ENCODE measurements at places on chromosomes 12 and 14.

GRCh38 chr14:37246427-37246829 is 48.7 kb downstream of the MIPOL1 start:
- peak; percentile 7 for DNase-seq

DNA sequence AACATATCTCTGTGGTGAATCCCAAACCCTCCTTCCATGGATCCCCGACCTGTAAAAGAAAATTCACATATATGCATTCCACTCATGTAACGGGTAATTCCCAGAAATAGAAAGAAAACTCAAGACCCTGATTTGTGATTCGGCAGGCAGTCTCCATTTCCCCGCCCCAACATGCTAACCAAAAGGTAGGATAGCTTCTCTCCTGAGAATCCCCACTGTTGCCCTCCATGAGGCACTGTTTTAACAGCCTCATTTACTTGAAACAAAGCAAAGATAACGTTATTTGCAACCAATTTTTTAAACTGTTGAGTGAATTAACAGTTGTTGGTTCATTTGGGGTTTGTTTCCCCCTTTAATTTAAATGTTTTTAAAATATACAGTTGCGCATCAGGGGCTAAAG is 774 bp upstream of the SLC2A13 start:
- DNase-seq, result no peak

DNA sequence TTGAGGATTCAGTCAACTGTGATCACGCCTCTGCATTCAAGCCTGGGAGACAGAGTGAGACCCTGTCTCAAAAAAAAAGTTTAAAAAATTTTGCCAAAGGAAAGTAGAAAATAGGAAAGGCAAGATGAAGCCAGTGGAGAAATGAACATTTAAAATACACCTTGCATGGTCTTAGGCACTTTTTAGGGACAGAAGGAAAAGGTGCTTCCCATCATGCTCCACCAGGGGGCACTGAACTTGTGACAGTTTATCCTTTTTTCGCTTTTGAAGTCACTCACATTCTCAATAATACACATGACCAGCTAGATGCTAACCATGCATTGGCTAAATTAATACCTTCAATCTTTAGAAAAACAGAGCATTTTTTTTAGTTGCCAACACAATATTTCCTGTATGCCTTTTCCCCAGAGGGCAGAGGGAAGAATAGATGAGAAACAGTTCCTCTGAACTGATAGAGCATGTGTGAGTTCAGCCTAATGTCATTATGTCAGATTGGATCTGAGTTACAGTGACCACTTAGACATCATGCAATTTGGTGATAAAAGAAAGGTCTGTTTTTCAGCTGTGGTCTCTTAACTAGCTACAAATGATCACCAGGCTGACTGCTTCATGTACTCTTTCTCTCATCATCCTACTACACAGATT is 221.8 kb upstream of the SSTR1 start:
- peak; percentile 44 for DNase-seq

- DNase-seq, result no peak
Observed at GRCh38 chr12:11970155-11970520, 100.6 kb upstream of the BCL2L14 start.

DNA sequence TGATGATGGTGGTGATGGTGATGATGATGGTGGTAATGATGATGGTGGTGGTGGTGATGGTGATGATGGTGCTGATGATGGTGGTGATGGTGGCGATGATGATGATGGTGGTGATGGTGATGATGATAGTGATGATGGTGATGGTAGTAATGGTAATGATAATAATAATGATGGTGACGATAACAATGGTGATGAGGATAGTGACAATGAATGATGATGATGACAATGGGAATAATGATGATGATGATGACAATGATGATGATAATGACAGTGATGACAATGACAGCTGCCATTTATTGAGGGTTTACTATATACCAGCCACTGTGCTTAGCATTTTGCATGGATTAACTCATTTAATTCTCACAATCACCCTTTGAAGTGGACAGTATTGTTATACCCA is 94.6 kb downstream of the SRRM4 start:
- no peak for DNase-seq

- no peak for DNase-seq
Observed at GRCh38 chr12:49442915-49443314, 75.7 kb downstream of the SPATS2 start.

- DNase-seq, result no peak
Observed at GRCh38 chr14:105387530-105387922, 10.8 kb upstream of the TEX22 start.

DNA sequence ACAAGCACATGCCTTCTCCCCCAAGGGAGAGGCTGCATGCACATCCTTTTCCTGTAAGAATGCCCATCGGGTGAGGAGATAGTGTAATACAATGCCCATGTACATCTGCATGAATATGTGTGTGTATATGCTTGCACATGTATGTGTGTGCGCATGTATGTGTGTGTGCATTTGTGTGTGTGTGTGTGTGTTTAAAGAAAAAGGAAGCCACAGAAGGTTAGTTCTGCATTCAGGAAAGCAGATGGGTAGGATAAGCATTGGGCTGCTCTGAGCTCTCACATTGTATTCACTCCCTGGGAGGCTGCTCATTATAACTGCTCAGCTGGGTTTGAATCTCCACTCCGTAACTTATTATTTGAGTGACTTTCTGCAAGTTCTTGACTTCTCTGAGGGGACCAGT is 74.3 kb downstream of the GALNT8 start:
- DNase-seq, result no peak

GRCh38 chr12:12925388-12925787 is 26.6 kb downstream of the GPRC5D start:
- no peak for DNase-seq

DNA sequence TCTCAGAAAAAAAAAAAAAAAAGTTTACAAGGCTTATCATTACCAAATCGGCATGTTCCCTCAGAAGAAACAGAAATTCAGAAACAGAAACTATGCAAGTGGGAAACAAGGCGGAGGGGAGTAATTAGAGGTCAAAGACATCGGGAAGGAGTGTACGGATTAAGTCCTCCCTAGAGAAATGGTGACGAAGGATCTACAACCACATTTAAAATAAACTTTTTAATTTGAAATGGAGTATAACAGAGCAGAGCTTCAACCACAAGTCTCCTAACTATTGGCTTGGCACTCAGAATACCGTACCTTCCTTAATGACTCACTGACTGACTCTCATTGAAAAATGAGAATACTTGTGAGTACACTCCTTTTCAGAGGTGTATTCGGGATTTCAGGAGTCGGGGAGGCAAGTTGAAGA is 908 bp downstream of the ENTPD5 start:
- DNase-seq, result peak; percentile 47

DNA sequence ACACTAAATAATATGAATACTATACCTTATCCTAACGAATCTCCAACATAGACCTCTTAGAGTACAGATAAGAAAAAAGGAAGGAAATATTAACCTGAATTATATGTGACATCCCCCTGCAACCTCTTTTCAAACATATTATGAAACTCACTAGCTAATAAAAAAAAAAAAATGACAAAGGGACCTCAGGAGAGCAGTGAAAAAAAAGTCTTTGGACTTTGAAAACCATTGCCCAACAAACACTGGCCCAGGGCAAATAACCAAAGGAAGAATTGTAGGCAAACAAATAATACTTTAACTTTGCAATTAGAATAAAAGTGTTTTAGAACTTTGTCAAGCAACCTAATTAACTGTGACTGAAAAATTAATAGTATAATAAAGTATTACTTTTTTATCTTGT is 7.7 kb downstream of the SOX5 start:
- DNase-seq, result no peak

GRCh38 chr12:60803147-60803546 is 1207.3 kb downstream of the SLC16A7 start:
- no peak for DNase-seq

DNA sequence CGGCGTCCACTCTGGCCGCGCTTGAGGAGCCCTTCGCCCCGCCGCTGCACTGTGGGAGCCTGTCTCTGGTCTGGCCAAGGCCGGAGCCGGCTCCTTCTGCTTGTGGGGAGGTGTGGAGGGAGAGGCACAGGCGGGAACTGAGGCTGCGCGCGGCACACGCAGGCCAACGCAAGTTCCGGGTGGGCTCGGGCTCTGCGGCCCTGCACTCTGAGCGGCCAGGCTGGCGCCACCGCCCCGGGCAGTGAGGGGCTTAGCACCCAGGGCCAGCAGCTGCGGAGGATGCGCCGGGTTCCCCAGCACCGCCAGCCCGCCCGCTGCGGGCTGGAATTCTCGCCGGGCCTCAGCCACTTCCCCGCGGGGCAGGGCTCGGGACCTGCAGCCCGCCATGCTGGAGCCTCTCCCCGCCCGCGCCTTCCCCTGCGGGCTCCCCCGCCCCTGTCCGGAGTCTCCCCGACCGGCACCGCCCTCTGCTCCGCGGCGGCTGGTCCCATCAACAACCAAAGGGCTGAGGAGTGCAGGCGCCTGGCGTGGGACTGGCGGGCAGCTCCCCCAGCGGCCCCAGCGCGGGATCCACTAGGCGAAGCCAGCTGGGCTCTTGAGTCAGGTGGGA is 921.2 kb upstream of the FOXG1 start:
- DNase-seq, result no peak

- DNase-seq, result peak; percentile 56
Observed at GRCh38 chr12:124684971-124685688, 117.7 kb upstream of the NCOR2 start.

GRCh38 chr12:88327276-88327675 is 185.2 kb downstream of the TMTC3 start:
- DNase-seq, result no peak

GRCh38 chr14:69263364-69263763 is 3.4 kb downstream of the GALNT16 start:
- no peak for DNase-seq

DNA sequence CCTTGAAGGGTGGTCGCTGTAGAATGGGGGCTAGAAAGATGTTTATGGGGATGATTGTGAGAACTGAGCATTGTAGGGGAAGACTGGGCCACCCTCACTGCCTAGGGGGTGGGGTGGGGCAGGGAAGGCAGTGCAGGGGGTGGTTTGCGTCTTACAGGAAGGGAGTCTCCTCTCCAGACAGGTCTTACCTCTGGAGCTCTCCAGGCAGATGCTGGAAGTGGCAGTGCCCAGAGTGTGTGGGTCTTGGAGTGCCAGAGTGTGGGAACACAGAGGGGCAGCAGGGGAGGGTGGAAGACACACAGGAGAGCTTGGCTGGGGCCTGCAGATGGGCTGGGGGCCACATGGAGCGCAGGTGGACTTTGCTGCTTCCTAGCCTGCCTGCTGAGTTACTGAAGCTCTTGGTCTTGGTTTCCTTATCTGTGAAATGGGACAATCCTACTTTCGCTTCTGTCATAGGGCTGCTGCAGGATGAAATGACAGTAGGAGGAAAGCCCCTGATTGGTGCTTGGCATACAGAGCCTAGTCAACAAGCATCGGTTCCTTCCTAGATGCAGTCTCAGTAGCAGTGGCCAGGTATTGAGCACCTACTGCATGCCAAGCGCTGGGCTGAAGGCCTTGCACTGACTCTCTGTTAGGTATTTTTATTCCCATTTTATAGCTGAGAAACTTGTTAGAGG is 118.3 kb downstream of the SLC25A47 start:
- peak; percentile 26 for DNase-seq

DNA sequence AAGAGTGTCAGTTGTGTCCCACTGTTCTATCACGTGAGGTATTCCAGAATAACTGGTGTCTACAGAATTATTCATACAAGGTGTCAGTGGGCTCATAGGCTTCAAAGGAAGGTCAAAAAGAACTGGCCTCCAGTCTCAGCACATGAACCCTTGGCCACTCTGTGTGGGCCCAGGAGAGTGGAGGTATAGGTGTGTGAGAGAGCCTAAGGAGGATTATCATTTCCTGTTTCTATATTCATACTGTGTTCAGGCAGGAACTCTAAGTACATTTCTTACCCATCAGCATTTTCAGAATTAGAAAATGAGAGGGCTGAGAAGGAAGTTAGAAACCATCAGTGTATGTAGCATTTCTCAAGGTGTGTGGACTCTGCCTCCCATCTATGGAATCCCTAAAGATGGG is 87.0 kb downstream of the BTG1 start:
- no peak for DNase-seq

Measured in activated CD4-positive, alpha-beta T cell treated with anti-CD3 and anti-CD28 coated beads, Interleukin-10, Interleukin-2, amounts not matched to agents 100 ng/mL and 50 ng/mL, durations not matched to agents 16 hours and 8 hours (primary cell).